DMS53 (cell line): ENCODE measurements at places on chromosomes 1 and 21.

DNA sequence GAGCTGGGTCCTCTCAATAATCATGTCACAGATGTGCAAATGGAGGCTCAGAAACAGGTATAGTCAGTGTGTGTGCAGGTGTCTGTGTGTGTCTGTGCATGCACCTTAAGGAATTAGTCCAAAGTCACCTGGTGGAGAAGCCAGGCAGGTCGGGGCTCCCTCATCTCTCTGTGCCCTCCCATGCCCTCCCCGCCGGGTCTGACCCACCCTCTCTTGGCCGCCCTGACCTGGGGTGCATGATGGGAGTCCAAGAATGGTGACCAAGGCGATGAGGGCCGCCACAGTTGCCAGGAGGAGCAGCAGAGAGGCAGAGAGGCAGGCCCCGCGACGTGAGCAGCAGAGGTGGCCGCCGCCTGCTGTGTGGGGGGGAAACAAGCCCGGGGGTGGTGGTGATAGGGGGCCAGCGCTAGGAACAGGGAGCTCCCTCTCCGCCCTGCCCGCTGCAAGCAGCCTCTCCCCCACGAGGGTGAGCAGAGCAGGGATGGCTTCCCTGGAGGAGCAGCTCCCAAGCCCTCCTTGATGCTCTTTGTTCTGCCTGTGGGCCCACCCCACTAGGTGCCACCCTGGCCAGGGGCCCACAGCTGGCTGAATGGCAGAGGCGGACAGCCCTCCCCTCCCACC lies 3.9 kb downstream of the LDLRAD1 start:
- no peak for DNase-seq

DNA sequence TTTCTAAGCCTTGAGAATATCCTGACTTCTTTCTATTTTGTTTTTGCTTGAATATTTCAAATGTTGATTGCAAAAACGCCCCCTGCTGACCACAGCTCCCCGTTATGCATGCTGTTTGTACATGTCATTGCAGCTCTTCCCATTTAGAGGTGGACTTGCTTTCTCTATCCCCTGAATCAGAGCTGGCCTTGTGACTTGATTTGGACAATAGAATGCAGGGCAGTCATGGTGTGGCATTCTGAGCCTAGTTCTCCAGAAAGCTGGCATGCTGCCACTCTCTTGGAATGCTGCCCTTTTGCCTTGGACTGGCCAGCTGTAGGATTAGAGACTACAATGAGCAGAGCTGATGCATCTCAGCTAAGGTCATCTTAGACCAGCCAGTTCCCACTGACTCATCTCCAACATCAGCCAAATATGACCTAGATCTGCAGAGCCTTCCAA lies 1561.5 kb downstream of the MRPL39 start:
- DNase-seq: peak; percentile 24

GRCh38 chr1:52102336-52103013 lies 39.4 kb upstream of the ZFYVE9 start:
- no peak for DNase-seq

DNA sequence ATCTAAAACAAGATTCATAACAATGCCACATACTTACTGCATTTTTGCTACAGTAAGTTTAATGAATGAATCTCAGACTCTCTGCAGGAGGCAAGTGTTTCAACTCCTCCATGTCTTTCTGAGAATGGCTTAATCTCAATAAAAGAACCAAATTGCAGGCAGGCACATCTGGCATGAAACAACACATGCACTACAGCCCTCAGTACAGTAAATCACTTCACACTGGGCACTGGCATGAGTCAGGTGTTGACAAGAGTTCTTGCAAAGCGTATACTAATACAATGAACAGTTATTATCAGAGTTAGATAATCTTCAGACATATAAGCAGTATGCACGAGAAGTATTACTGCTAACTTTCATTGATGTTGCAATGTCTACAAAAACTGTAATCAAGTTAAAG lies 1386.8 kb downstream of the MRPL39 start:
- no peak for DNase-seq

GRCh38 chr21:23601549-23601948 lies 2005.7 kb downstream of the MRPL39 start:
- DNase-seq: peak; percentile 5

DNA sequence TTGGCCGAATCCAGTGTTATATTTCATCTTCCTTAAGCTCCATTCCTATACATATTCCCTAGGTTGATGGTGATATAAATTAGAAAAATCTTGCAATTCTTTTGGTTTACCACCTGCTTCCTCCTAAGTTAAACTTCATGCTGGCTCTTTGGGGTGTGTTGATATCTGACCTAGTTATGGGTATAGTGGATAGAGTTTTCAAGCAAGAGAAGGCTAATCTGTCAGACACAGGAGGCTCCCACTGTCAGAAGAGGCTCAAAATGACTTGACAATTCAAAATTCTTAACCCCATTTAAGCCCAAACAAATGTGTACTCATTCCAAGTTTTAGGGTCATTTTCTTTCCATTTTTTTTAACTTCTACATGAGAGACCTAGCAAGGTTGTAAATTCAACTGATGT lies 8.5 kb upstream of the SLC35D1 start:
- no peak for DNase-seq
